HS-27A (cell line): ENCODE measurements at places on chromosomes 7 and 10.

- no peak for DNase-seq
Observed at GRCh38 chr7:115054478-115055065, 132.7 kb downstream of the MDFIC start.

DNA sequence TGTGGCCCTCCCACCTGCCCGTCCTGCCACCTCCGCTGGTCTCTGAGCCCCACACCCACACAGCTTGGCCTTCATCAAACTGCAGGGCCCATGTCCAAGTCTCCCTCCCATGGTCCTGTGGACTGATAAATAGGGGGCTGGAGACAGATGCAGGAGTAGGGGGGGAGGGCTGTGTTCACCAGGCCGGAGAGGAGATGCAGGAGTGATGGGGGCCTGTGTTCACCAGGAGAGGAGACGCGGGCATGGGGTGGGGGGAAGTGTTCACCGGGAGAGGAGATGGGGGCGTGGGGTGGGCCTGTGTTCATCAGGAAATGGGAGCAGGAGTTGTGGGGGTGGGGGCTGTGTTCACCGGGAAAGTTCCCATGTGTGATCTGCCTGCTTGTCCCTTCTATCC is 37.0 kb downstream of the JAKMIP3 start:
- no peak for DNase-seq

DNA sequence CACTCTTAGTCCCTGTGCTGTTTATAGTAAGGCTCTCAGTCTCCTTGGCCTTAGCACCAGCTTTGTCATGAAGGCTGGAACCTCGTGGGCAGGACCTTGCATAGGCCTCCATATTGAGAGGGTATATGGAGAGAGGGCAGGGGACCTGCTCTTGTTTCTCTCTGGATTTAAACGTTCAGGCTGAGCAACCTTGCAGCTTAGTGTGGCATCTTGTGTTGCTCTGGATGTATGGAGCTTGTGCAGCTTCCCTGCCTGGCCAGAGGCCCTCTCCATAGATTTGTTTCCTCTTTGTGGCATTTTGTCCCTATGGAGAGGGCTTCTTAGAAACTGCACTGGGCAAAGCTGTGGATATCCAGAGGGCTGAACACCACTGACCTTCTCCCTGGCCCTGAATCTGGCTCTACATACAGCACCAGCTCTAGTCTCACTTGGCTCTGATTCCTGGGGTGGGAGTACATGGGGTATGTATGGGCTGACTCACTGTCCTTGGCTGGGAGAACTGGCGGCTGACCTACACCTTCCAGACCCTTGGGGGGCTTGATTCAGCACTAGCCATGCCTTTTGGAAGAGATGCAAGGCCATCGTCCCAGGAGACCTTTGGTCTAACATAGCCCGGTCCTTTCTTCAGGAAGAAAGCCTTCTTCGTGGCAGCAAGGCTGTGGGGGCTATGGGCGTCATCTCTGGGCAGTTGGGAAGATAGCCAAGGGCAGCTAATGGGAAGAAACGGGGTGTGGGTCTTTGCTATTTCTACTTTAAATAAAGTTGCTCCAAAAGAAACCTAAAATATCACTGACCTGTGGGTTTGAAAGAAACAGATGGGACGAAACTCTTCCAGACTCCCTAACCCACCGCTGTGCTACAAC is 30.5 kb downstream of the ITPRIP start:
- no peak for DNase-seq

- no peak for DNase-seq
Observed at GRCh38 chr10:72094574-72094973, 6.2 kb upstream of the SPOCK2 start.

DNA sequence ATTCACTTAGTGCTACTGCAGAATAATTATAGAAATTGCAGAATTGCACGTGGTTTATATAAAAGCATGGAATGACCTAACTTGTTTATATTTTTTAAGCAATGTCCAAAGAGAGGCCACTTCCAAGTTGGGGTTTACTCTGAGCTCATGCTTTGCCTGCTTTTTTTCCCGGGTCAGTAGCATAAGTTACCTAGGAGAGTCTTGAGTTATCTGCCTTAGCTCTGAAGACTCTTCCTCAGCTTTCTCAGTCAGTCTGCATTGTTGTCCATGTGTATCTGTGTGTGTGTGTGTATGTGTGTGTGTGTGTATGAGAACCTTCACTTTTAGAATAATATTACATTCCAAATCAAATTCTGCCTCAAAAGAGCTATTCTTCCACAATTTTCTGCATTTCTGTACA is 239.5 kb upstream of the TCF7L2 start:
- DNase-seq, result no peak

- DNase-seq, result no peak
Observed at GRCh38 chr7:157280216-157280841, 56.5 kb upstream of the DNAJB6 start.

GRCh38 chr7:110771717-110772116 is 319.2 kb upstream of the LRRN3 start:
- no peak for DNase-seq

- no peak for DNase-seq
Observed at GRCh38 chr7:149385195-149385950, 75.5 kb downstream of the ZNF777 start.

DNA sequence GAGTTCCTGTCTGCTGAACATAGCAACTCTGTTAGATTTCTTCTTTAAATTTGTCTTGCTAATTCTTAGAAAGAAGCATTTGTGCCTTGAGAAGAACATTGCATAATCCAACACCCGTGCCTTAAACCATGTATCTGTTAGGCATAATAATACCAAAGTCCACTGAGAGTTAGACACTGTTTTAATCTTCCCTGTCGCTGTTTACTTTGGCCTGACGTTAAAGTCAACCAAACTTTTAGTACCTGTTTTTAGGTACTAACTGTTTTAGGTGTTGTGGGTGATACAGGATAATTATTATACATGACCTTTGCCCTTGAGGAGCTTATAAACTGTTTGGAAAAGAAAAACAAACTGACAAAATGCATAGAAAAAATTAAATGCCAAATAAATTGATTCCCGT is 43.6 kb downstream of the KLHDC10 start:
- DNase-seq, result no peak

- DNase-seq, result no peak
Observed at GRCh38 chr7:55690-56248, 136.6 kb upstream of the FAM20C start.

GRCh38 chr10:9009505-9009904 is 955.0 kb downstream of the GATA3 start:
- DNase-seq, result peak; percentile 27

DNA sequence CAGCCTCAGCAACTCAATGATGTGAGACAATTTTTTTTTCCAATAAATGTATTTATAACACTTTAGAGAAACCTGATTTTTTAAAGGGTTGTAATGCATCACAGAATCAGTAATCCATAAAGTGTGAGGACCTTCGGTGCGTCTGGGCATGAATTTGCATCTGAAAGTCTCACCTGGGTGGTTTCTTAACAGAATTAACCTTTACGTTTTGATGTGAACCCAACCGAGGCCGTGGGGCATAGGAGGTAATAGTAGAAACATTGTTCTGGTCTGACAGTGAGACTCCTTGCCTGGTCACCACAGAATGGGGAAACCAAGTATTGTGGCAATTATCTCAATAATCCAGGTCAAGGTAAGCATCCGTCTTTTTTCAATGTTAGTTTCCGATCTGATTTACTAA is 114.6 kb downstream of the PRKCQ start:
- DNase-seq, result no peak

GRCh38 chr10:60029475-60029874 is 123.1 kb upstream of the CCDC6 start:
- no peak for DNase-seq

- DNase-seq, result no peak
Observed at GRCh38 chr7:149625340-149625946, 127.8 kb upstream of the ZNF746 start.

GRCh38 chr10:15784662-15785300 is 65.1 kb upstream of the ITGA8 start:
- DNase-seq, result no peak

- DNase-seq, result no peak
Observed at GRCh38 chr7:158016180-158017097, 571.2 kb downstream of the PTPRN2 start.

GRCh38 chr7:155002411-155003091 is 373 bp downstream of the PAXIP1 start:
- DNase-seq, result no peak

DNA sequence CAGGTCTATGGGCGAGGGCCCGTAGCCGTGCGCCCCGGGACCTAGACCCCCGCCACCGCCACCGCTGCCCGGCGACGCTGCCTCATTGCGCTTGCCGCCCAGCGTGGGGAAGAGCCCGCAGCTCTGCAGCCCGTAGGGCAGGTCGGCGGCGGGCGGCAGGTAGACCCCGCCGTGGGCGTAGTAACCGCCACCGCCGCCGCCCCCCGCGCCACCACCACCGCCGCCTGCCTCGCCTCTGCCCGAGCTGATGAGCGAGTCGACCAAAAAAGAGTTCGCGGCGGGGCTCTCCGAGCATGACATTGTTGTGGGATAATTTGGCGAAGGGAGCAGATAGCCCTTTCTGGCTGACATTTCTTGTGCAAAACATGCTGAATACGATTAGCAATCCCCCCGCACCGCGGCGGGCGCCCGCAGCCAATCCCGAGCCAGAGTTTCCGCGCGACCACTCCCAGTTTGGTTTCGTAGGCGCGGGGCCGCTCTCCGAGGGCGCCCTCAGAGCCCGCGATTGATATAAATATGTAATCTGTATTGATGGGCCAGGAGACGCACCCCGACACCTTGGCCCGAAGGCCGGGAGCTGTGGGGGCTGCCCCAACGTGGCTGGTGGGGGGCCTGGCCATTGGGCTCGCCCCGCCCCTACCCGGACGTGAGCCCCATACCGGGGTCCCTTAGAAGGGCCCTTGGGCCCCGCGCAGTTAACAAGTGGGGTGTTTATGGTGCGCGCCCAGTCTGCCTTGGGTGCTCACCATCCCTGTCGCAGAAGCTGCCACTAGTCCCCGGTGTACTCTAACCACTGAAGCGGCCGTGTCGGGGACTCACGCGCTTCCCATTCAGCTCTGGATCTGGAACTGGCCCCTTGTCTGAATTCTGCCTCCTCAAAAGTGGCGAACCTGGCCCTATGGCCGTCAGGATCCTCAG is at the start of gene HOXA10:
Gene HOXA10 (minus strand): TSS at position 365 of the 918 bp plus-strand sequence. CDS start 14 bp downstream, at position 351.
- DNase-seq, result no peak

DNA sequence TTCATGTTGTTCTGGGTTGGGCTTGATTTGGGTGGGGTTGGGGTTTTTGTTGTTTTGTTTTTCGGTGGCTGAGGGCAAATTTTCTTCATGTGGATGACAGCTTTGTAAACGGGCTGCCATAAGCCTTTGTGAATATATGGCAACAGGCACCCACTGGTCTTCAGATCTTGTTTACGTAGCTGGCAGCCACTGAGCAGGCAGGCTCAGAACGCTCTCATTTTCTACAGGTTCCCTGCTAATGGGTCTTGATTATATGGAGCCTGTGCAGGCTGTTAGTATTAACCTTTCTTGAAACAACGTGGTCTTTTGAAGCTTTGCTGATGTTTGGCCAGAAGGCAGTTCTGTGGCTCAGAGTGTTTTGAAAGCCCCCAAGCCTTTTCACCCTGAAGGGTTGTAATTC is 199.7 kb downstream of the TNS3 start:
- DNase-seq, result no peak

DNA sequence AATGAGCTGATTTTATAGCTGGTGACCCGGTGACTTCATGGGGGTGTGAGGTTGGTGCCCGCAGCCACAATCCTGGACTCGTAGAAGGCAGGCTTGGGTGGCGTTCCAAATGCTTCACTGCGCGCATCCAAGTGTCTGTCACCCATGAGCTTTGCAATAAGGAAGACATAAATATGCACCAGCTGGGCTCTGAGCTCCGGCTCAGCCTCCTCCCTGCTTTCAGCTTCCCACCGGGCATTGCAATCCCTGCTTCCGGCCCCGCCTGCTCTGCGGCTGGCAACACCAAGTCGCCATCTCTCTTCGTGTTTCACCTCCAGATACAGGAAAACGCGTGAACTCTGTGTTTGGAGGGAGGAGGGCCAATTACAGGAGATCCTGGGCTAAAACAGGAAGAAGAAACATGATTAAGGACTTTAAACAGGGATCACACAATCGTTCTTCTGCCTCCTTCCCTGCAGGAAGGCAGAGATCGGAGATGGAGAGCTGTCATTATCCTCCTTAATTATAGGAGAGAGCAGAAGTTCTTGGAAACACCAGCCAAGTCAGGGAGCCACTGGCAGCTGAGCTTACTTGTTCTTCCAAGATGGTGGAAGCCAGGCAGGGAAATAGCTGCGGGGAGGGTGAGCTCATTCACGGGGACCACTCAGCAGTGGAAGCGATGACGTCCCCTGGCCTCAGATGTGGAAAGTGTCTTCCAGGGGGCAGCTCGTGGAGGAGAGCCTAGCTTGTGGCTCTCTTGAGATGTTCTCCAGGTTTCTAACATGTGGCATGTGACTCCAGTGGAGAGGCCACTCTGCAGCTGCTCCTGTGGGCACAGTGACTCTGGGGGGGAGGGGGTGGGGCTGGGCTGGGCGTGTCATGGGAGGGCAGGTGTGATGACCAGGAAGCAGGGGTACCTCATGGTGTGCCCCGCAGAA is 134.9 kb downstream of the CAMK1D start:
- DNase-seq, result no peak

GRCh38 chr10:128926711-128927110 is 540.3 kb upstream of the MGMT start:
- no peak for DNase-seq

GRCh38 chr10:26863351-26864076 is 2.8 kb upstream of the ABI1 start:
- DNase-seq, result no peak

- DNase-seq, result peak; percentile 75
Observed at GRCh38 chr10:4704034-4704545, 121.9 kb upstream of the AKR1E2 start.

DNA sequence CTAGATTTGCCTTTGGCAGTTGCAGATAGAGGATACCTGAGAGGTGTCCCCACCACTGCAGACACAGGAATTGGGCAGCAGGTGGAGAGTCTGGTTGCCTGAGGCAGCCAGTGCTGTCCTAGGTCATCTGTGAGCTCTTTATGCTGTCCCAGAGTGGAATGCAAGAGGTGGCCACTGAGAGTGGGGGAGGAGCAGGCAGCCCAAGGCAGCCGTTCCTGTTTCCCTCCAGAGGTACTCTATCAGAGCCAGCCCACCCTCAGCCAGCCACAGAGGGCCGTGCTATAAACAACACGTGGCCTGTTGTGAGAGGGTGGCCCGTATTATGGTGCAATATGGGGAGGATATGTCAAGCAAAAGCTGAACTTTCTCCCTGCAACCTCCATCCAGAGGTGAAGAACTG is 8.5 kb downstream of the LRRC18 start:
- no peak for DNase-seq

- no peak for DNase-seq
Observed at GRCh38 chr10:100826983-100827818, 81.8 kb downstream of the PAX2 start.

- DNase-seq, result no peak
Observed at GRCh38 chr7:147022056-147022455, 905.5 kb downstream of the CNTNAP2 start.

- DNase-seq, result no peak
Observed at GRCh38 chr10:93438613-93439253, 43.4 kb downstream of the MYOF start.

GRCh38 chr7:89623018-89623672 is 531.1 kb upstream of the STEAP1 start:
- no peak for DNase-seq

DNA sequence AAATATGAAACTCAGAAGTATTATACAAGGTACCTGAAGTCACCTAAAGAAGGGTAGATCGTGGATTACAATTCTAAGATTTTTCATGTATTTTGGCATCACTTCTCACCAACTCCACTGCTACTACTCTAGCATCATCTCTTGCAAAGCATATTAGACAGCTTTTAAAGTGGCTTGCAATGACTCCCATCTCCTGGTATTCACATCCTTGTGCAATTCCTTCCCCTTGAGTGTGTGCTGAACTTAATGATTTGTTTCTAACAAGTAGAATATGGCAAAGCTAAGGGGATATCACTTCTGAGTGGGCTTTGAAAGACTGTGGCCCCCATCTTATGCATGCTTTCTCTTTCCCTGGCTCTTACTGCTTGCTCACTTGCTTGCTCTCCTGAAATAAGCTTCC is 280.2 kb downstream of the SNX13 start:
- DNase-seq, result no peak
